Kidney glomerular epithelial cell (primary cell): ENCODE measurements at places on chromosomes 13 and 19.

DNA sequence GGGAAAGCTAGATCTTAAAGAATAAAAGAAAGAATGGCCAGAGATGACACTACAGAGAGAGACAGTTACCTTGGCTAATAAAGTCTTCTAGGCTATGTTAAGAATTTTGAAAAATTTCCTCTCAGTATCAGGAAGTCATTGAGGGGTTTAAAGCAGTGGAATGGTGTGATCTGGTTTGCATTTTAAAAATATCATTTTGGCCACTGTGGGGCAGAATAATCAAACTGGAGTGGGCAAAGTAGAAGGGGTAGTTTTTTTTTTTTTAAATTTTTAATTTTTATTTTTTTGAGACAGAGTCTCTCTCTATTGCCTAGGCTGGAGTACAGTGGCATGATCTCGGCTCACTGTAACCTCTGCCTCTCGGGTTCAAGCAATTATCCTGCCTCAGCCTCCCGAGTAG, 4.4 kb upstream of the CNMD start:
- no peak for DNase-seq

GRCh38 chr19:42229301-42229854, 9.3 kb downstream of the ZNF526 start:
- no peak for DNase-seq

- no peak for DNase-seq
These were observed 79.8 kb upstream of the TNFSF11 start for GRCh38 chr13:42494157-42494556.

GRCh38 chr19:1411255-1412191, 4.1 kb downstream of the DAZAP1 start:
- DNase-seq, result no peak

GRCh38 chr19:7831452-7831851, 1.4 kb downstream of the EVI5L start:
- DNase-seq, result no peak

DNA sequence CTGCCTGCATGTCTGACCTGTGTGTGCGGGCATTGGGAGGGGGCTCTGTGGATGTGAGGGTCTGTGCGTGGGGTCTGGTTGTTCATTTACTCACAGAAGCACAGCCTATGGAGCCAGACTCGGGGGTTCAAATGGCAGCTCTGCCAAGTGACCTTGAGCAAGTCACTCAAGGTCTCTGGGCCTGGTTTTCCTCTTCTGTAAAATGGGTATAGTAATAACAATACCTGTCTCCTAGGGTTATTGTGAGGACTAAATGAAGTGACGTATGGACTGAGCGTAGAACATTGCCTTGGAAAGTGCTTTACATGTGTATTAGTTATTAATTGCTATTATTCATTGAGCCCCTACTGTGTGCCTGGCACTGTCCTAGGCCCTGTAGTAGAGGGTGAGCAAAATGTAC, 24.4 kb downstream of the CKM start:
- DNase-seq, result no peak

DNA sequence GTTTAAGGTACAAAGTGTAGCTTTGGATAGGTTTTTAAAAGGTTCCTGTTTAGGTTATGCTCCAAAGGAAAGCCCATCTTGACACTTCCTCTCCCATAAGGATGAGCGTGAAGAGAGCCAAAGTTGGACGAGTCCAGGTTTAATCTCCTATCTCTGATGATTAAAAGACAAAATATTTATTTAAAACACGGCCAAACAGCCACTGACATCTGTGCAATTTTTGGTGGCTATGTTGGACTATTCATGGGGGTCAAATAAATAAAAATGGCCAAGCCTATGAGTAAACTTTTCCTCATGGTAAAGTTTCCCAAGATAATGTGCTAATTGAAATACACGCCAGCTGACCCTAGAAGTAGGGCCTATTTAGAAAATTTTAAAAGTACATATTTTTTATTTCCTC, 69.0 kb upstream of the DOCK9 start:
- DNase-seq, result no peak

GRCh38 chr13:28474491-28475134, 20.3 kb downstream of the FLT1 start:
- DNase-seq, result no peak

- DNase-seq, result peak; percentile 20
These were observed 703 bp downstream of the NEK3 start for GRCh38 chr13:52158629-52159158.

- no peak for DNase-seq
These were observed 125.4 kb upstream of the ABCC4 start for GRCh38 chr13:95426631-95427030.

DNA sequence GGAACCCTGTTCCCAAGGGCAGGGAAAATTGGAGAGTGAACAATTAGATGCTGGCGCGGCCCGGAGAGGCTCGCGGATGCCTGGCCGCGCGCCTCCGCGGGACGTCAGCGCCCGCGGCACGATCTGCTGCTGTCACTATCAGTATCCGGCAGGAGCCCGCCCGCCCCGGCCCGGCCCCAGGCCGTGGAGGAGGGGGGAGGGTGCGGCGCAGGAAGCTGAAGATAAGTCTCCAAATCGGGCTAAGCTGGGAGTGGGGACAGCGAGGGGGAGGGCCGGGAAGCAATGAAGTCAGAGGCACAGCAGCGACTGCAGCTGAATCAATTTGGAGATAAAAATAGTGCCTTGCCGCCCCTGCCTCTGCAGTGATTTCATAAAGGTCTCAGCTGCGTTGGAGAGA, 441.5 kb upstream of the KLF12 start:
- DNase-seq, result no peak

- no peak for DNase-seq
These were observed 111.0 kb downstream of the HSPH1 start for GRCh38 chr13:31050486-31051400.

GRCh38 chr13:76796851-76797250, 89.4 kb downstream of the KCTD12 start:
- DNase-seq, result no peak

DNA sequence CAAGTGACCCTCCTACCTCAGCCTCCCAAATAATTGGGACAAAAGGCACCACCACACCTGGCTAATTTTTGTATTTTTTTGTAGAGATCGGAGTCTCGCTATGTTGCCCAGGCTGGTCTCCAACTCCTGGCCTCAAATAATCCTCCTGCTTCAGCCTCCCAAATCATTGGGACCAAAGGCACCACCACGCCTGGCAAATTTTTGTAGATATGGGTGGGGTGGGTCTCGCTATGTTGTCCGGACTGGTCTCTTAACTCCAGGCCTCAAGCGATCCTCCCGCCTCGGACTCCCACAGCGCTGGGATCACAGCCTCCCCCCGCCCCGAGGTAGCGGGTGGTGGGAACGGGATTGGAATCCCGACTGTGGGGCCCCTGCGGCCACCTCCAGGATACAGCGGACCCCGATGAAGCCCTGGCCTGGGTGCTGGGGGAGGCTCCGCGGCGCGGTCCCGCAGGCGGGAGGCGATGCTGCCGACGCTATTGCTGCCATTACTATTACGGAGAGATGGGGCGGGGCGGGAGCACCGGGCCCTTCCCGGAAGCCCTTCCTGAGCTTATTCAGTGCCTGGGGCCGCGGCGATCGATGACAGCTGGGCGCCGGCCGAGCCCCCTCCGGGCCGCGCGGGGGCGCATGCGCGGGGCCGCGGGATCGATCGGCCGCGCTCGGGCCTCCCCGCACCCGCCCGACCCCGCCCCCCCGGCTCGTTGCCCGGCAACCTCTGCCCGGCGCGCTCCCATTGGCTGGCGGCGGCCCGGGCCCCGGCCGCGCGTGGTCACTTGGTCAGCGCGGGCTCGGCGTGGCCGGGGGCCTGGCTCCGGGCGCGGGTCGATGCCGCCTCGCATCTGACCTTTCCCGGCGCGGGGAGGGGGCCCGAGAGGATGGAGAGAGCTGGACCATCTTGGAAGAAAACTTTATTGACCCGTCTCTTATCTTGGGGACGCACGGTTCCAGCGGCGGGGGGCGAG, 27.9 kb upstream of the ONECUT3 start:
- peak; percentile 15 for DNase-seq

GRCh38 chr13:21948769-21949474, 278.0 kb downstream of the FGF9 start:
- no peak for DNase-seq

DNA sequence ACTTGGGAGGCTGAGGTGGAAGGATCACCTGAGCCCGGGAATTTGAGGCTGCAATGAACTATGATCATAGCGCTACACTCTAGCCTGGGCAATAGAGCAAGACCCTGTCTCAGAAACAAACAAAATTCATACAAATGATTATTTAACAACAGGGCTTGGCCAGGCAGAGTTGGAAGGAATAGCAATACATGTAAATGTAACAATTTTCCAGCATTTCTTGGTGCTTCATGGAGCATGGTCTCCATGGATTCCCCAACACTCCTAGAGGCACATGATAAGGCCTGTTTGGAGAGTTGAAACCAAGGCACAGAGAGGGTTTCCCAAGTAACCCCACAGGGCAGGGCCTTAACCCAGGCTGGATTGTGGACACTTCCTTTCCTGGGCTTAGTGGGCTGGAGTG, 10.2 kb downstream of the INSL3 start:
- DNase-seq, result no peak

DNA sequence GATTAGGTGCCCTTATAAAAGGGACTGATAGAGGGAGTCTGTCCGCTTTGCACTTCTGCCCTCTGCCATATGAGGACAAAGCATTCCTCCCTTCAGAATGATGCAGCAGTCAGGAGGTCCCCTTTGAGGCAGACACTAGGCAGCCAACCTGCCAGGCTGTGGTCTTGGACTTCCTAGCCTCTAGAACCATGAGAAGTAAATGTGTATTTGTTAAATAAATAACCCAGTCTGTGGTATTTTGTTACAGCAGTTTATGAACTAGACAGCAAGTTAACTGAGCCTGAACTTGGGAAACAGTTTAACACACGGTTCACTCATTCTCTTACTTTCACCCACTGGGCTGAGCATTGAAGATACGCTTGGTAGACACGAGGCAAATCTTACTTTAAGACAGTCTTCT, 313.2 kb downstream of the UQCRFS1 start:
- DNase-seq, result peak; percentile 9

DNA sequence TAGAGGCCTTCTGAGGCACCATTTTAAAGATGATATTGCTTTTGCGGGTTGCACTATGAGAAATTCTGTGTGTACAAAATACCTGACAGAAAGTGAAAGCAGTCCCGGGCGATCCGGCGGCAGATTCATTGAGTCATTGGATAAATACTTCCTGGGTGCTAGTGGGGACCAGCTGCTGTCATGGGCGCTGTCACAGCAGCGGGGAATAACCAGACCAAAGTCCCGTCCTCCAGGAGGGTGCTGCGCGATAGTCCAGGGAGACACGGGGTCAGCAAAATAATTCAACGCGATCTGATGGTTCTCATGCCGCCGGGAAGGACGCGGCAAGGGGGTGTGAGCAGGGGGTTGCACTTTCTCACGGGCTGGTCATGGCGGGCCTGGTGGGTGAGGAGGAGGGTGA, 13.5 kb downstream of the ZFR2 start:
- DNase-seq, result no peak

GRCh38 chr19:49442354-49442753, 1.0 kb upstream of the SLC17A7 start:
- no peak for DNase-seq

- DNase-seq, result peak; percentile 66
These were observed 697 bp downstream of the HSPH1 start for GRCh38 chr13:31160857-31161556.

DNA sequence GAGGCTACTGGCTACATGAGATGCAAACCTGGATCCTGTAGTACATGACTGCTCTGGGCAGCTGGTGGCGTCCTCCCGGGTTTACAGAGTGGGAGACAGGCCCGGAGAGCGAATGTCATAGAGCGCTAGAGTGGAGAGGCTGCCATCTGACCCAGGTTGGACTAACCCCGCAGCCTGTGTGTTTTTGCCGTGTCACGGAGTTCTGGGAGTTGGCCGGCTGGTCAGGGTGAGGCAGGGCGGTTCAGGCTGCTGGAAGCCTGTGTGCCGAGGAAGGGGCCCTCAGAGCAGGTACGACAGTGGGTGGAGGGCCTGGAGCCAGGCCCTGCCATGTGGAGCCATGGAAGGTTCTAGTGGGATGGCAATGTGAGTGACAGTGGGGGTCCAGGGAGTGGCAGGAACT, 12.5 kb downstream of the CRTC1 start:
- no peak for DNase-seq

GRCh38 chr13:29868581-29868980, 18.2 kb upstream of the UBL3 start:
- no peak for DNase-seq

- no peak for DNase-seq
These were observed 988.0 kb downstream of the PCDH17 start for GRCh38 chr13:58619396-58620113.

DNA sequence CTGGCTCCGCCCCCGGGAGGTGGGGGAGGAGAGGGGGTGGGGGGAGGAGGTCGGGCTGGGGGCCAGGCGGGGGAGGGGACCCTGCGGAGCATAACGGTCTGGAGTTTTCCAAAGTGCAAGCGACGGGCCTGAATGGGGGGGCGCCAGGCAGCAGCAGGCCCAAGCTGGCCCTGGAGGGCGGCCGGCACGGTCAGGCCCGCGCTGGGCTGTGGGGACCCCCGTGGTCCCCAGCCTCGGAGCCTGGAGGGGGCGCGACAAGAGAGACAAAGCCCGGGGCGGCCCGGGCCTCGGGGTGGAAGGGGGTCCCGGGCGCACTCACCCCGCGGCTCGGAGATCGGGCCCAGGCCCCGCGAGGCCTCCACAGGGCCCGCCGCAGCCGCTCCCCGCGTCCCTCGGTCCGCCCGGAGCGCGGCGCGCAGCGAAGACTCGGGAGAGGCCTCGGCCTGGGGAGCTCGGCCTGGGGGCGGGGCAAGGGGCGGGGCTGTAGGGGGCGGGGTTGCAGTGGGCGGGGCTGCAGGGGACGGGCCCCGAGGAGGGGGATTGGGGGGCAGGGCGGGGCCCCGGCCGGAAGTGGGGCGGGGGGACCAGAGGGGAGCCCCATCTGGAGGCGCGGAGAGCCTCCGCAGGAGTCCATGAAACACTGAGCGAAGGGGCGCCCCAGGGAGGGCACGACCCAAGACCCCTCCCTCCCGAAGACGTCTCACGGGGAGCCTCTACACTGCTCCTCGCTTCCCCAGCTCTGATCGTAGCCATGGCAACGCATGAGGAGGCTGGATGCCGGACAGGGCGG, 47.6 kb downstream of the PTPRS start:
- DNase-seq, result peak; percentile 24

- no peak for DNase-seq
These were observed 40.9 kb downstream of the RAB20 start for GRCh38 chr13:110520431-110521295.

- DNase-seq, result no peak
These were observed 141.7 kb downstream of the EFNB2 start for GRCh38 chr13:106393776-106394175.

DNA sequence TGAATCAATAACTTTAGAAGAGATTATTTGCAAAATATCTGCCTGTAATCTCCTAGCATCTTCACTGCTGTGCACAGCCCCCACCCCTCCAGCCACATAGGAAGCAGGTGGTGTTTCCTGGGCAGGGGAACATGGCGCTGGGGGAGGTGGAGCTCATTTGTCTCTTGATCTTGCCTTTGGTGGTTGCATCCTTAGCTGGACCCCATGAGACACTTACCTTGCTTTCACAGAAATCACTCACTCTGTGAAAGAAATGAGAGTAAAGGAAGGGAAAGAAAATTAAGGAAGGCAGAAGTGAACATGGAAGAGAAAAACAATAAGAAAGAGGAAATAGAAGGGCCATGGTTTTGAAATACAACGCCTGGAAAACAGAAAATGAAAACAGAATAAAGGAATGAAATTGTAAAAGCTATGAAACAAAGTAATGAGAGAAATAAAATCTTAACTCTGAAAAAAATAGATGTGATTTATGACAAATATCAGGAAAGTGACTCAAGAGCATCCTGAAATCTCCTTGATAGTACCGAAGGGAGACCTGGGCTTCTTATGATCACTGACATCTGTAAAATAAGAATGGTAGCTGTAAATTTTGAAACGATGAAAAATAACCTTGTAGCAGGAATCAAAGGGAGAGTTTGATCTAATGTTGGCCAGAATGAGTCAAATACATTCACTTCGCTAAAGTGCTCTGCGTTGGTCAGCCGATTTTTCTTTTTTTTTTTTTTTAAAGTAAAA, 17.2 kb upstream of the RNASEH2B start:
- no peak for DNase-seq
